ENCODE measurements at places on chromosomes 4 and X.

GRCh38 chr4:75849461-75849860, 52.8 kb downstream of the PPEF2 start:
- DNase-seq = no peak

GRCh38 chr4:168139336-168139735, 47.0 kb downstream of the ANXA10 start:
- no peak for DNase-seq

DNA sequence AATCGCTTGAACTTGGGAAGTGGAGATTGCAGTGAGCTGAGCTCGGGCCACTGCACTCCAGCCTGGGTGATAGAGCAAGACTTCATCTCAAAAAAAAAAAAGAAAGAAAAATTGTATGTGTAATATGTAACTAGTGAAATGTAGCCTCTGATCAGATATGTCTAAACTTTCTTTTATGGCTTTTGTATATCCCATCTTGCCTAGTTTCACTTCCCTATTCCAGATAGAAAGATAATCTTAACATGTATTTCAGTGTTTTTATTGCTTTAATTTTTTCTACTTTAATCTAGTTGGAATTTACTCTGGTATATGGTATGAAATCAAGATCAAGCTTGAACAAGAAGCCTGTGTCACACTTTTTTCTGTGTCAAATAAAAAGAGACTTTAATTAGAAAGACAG, 1.9 kb upstream of the ZNF41 start:
- no peak for DNase-seq

DNA sequence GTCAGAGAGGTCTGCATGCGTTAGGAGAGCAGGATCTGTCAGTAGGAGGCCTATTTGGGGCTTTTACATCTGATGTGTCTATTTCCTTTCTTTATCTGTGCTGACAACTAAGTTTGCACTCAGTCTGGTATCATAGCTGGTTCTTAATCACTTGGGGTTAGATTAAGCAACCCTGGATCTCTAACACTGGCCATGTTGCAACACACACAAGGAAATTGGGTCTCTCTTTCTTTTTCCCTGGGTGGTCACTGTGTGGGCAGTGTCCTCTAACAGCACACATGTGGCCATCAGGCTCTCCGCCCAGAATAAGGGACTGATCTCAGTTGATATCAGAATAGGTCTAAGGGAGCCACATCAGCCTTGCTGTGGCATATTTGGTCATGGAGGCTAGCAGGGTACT, 38.9 kb downstream of the IGFBP7 start:
- DNase-seq = peak; percentile 14

GRCh38 chrX:119045884-119046283, 26.9 kb upstream of the CT47C1 start:
- no peak for DNase-seq

DNA sequence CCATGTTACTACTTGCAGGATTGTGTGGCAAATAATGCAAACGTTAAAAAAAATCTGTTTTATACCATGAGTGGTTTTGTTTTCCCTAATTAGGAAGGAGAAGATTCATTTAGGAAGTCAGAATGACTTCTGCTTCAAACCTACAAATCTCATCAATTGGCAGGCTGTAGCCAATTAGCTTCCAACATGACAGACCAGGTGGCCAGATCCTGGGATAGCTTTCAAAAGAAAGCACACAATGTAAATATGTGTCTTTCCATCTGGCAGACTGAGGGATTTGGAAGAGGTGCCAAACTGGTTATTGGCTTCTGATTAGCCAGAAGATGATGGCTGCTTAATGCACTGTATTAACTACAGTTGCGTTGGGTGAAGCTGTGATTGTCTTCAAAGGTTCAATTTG, 432.8 kb downstream of the ANKRD50 start:
- no peak for DNase-seq

DNA sequence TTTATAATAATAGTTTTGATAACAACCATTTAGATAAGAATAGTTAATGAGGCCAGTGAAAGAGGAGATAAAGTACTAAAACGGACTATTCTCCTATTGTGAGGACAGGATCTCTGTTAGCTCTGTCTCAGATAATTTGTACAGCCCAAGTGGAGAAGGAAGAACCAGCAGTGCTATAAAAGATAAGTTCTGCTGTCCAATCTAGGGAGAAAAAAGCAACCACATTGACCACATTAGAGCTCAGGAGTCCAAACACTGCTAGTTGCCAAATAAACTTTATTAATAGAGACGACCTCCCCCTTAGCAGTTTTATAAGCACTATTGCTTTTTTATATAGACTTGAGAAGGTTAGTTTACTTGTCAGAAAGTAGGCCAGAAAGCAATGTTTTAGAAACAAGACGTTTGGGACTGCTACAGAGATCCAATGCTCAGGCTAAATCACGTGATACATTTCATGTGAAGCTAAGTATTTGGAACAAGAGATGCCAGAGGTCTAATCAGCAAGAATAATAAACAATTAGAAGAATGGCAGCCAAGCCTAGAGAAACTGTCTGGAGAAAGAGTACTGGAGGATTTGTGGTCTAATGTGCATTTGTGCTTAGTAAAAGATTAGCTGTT, 15.9 kb downstream of the IL15 start:
- DNase-seq = peak; percentile 80

DNA sequence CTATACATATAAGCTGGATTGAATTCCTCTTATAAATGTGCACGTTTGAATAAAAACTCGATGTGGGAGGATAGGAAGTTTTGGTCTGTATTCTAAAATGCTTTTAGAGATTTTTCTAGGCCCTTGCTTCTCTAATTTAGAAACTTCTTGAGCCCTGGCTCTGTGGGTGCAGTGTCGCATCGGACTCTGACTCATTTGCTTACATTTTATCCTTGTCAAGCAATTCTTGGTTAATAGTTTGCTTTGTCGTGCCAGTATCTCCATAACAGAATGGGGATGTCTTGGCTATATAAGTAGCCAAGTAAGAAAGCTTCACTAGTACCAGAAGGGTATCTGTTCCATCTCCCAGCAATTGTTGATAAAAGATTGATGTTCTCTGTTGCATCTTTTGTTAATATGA, 10.7 kb downstream of the SGMS2 start:
- DNase-seq = no peak

GRCh38 chr4:174591243-174592021, 69.1 kb upstream of the HPGD start:
- DNase-seq = peak; percentile 29

GRCh38 chr4:77209936-77210335, 52.9 kb downstream of the CCNG2 start:
- DNase-seq = no peak

DNA sequence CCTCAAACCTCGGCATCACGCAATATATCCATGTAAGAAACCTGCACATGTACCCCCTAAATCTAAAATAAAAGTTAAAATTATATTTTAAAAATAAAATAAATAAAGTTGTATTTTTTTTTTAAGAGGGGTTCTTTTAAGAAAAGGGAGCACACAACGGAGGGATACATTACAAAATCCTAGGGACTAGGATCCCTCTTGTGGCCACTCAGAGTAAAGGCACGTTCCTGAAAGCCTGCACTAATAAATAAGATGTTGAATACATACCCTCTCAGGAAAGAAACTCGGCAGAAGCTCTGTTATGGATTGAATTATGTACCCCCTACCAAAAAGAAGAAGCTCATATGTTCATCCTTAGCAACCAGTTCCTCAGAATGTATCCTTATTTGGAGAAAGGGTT, 50.9 kb upstream of the PRDX4 start:
- DNase-seq = peak; percentile 40

DNA sequence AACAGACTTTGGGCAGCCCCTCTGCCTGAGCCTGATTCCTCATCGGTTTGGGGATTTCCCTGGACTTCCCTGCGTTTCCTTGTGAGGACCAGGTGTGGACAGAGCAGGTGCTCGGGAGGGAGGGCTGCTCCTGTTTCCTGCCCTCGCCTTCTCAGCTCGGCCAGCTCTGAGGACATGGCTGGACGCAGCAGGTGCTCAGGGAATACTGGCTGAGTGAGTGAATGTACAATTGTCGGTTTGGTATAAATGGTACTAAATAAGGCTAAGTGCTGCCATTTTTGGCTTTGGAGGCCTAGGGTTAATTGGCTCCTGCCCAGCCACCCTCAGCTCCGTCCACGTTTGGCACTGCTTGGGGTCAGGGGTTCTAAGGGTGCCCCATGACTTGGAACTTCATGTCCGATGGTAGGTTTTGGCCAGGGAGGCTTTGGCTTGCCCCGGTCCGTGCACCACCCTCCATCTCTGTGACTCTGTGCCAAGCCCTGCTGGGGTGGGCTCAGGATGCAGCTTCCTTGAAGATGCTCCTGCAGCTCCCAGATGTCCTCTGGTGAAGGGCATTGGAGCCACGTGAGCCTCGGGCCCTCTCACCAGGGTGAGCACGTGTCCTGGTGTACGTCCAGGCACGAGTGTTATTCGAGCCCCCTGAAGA, 45.0 kb upstream of the NKX1-1 start:
- no peak for DNase-seq

DNA sequence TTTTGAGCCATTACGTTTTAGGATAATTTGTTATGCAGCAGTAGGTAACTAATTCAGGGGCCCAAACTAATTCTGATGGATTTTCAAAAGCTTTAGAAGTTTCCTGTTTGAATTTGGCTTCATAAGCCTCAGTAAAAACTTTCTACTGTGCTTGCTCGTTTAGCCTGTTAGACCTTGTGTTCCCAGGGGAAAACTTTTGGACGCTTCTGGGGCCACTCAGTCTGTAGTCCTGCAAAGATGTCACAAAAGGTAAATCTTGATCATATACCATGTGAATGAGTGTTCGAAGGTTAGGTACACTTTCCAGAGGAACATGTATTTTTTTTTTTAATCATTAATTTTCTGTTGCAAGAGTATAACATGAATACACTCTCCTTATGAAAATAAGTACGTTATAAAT, 70.7 kb downstream of the SUPT20HL2 start:
- no peak for DNase-seq

GRCh38 chr4:123488916-123489315, 92.3 kb downstream of the SPRY1 start:
- peak; percentile 55 for DNase-seq

DNA sequence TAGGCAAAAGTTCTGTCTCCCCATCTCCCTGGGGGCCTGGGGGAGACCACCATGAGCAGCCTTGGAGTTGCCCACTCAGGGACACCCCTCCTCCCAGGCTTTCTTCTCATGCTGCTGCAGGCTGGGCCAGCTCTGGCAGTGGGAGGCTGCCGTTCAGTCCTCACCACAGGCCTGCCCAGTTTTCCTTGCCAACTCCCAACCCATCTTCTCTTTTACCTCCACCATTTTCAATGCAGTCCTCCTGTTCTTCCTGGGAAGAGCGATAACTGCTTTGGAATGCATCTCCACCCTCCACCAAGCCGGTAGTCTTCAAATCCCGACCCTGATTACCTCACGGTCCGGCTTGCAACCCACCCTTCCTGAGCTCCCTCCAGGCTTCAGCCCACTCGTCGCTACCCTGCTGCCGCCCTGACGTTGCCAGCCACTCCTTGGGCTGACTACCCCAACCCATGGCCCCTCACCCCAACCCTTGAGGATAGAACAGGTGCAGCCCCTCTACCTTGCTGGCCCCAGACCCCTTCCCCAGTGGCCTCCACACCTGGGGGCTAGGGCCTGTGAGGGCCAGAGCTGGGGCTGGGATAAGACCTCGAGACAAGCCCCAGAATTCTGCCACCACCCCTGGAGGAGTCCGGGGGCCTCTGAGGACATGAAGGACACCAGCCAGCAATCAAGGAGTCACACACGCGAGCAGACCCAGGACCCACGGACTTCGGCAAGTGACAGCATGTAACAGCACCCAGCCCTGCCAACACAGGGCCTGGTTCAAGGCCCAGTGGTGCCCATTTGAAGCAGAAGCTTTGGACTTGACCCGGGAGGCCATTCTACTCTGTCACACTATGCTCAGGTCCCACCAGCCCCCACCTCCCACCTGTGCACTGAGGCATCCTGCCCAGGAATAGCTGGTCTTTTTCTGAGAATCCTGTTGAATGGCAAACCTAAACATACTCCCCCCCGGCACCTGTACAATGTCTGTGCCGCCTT, 9.2 kb downstream of the WDR1 start:
- DNase-seq = no peak

GRCh38 chrX:641671-642435, 11.3 kb downstream of the SHOX start:
- no peak for DNase-seq

DNA sequence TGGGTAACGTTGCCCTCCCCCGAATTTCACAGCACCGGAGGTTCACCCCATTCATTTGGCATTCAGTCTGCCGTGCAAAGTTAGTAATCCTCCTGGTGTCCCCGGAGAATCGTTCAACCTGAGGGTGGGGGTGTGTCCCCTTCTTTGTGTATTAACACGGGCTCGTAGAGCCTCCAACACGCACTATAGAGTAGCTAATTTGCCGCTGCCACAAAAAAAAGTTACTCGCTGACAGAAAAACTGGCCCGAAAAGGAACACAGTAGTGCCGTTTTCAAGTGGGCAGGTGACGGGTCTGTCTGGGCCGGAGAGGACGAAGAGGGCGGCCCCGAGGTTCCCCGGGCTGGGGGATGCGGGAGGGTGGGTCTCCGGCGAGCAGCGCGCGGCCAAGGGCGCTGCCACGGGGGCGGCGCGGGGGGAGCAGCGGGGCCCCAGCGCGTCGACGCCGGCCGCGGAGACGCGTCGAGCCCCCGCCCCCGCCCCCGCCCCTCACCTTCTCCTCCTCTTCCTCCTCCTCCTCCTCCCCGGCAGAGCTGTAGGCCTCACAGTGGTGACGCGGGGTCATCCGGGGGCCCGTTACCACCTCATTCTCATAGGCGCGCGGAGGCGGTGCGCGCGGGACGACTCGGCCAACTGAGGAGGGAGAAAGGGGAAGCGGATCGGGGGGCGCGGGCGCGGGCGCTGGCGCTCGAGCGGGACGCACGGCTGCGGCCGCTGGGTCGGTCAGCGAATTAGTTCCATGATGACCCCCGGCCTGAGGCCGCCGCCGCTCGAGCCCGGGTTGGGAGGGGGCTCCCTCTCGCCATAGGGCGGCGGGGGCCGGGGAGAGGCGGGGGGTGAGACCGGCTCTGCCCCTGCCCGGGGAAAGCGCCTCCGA, 571 bp downstream of the CCNI start:
- DNase-seq = peak; percentile 82

GRCh38 chrX:85516131-85516530, 136.7 kb upstream of the POF1B start:
- no peak for DNase-seq

DNA sequence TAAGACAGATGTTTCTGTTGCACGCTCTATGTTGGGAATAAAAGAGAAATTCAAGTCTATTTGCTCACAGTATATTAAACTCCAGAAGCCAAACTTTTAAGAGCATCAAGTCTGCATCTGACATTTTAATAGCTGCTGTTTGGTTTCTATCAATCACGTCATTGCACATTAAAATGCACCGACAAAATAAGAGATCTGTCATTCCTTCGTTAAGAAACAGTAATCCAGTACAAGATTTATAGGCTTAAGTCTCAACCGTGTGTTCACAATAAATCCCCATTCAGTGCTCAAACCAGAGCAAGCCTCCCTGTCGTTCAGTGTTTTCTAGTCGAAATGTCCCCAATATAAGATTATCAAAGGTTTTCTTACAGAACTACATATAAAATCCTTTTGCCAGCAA, 89.0 kb upstream of the BMPR1B start:
- no peak for DNase-seq

DNA sequence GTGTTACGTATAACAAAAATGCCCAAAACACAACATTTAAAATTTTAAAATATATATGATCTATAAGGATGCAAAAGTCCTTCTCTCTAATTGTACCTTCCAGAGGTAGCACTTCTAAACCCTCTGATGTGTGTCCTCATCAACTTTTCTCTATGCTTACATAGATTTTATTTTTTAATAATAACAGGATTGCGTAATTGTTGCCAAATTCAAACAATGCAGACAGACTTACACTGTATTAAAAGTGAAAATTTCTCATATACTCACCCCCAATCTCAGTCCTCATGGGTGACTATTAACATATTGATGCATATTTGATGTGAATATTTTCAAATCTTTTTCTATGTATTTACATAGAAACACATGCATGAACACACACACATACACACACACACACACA, 144.0 kb downstream of the RBMX2 start:
- DNase-seq = no peak

Data from hematopoietic multipotent progenitor cell treated with erythropoietin and hydrocortisone succinate and interleukin-3 and kit ligand, for 8 days (in vitro differentiated cells).